ENCODE measurements at places on chromosomes 2 and 18. TPM values are rescaled to one million over a fixed set of nuclear protein-coding genes. Genes with fewer than 3 reads are reported as not detected.

- DNase-seq: no peak
These were observed 134.4 kb upstream of the LTBP1 start for GRCh38 chr2:32812316-32812715.

DNA sequence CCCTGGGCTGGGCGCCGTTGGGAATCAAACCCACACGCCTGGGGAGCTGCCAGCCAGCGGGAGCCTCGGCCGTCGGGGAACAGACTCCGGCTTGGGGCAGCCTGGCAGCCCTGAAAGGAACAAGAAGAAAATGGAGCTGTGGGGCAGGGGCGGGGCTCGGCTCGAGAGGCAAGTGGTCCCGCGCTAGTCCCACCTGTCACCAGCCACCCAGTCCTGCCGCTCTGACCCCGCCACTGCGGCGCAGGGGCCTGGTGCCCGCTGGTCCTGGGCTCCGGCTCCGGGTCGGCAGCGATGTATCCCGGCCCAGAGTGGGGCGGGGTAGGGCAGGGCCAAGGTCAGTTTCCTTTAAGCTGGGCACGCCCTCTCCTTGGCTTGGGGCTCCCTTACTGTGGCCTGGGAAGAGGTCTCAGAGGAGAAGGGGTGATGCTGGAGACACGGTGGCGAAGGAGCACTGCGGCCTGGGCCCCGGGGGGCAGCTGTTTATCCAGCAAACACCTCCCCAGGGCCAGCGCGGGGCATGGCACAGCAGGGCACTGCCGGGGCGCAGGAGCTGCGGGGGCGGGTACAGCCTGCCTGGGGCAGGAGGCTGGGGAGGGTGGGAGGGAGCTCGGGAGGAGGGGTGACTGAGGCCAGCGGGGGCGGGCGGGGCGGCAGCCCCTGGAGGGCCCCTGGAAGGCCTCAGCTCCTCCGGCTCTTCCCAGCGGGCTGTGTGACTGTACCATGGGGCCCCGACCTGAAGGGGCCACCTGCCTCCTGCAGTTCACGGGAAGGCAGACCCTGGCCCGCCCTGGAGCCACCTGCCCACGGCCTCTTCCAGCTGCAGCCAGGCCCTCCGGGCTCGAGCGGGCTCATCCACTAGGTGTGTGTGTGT, 15.6 kb downstream of the ODC1 start:
- no peak for DNase-seq

Gene DLGAP1
- 0.42 TPM for polyA plus RNA-seq

Gene SKOR2
- not detected for polyA plus RNA-seq

- no peak for DNase-seq
These were observed 81.4 kb upstream of the SMAD7 start for GRCh38 chr18:49032189-49032584.

GRCh38 chr2:85457877-85458316, 39.4 kb downstream of the SH2D6 start:
- no peak for DNase-seq

DNA sequence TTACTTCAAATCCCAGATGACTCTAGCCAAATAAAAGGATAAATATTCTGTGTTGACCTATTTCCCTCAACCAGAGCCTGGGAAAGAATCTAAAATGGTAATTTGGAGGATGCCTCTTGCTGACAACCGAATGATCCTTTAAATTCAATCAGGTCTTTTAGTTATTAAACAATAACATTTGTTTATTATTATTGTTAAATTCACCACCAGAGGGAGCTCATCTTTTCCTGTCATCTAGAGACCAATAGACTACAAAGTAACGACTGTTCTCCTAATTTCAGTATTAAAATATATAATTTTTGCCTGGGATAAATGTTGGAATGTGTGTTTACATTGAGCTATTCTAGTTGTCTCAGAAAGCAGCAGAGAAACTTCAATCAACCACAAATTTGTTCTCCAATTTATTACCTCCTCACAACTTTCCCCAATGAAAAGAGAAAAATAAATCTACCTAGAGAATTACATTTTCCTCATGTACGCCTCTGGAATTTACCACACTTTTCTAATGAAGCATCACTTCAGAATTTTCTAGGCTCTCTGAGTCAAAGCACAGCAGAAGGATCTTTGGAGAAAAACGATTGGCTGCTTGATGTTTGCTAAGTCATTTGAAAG, 142.7 kb downstream of the SCG2 start:
- peak; percentile 29 for DNase-seq

- DNase-seq: no peak
These were observed 309.5 kb downstream of the ALK start for GRCh38 chr2:29611850-29612249.

DNA sequence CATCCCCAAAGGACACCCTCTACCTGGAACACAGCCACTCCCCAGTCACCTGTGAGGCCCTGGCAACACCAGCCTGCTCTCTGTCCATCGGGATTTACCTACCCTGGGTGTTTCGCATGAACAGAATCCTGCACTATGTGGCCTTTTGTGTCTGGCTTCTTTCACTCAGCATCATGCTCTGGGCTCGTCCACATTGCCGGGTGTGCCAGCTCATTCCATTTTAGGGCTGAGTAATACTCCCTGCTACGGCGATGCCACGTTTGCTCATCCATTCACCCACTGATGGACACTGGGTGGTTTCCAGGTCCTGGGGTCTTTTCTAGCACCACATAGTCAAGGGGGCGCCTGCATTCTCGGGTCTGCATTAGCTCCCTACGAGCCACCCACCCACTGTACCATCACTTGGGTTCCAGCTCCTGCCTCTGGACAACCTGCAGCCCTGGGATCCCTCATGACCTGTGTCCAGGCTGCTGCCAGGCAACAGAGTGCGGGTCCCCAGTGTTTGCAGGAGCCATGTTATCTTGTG, 22.0 kb downstream of the KCNF1 start:
- no peak for DNase-seq

Gene INPP5D
- polyA plus RNA-seq: 90.2 TPM

- DNase-seq: no peak
These were observed 12.6 kb downstream of the C18orf63 start for GRCh38 chr18:74328206-74328605.

- DNase-seq: peak; percentile 15
These were observed 121.3 kb downstream of the CDC42EP3 start for GRCh38 chr2:37550190-37550589.

Gene CRYGC
- polyA plus RNA-seq: not detected

DNA sequence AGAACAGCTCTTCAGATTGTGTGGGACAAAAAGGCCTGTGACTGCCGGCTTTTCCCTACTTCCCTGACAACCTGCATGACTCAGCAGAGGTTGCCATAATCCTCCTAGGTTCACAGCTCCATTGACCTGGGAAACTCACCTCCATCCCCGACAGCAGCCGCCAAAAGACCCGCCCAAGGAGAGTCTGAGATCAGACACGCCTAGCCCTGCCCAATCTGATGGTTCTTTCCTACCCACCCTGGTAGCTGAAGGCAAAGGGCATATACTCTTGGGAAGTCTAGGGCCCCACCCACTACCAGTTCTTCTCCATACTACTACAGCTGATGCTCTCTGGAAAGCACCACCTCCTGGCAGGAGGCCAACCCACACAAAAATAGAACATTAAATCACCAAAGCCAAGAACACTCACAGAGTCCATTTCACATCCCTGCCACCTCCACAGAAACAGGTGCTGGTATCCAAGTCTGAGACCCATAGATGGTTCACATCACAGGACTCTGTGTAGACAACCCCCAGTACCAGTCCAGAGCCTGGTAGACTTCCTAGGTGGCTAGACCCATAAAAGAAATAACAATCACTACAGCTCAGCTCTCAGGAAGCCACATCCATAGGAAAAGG, 140.6 kb downstream of the NETO1 start:
- no peak for DNase-seq

- DNase-seq: peak; percentile 96
These were observed 9.4 kb downstream of the BCL11A start for GRCh38 chr2:60544062-60544461.

GRCh38 chr2:23219666-23220065, 165.3 kb upstream of the KLHL29 start:
- DNase-seq: no peak

Gene LONRF2
- not detected for polyA plus RNA-seq

Gene POTEF
- not detected for polyA plus RNA-seq

- no peak for DNase-seq
These were observed 642 bp upstream of the KCNK3 start for GRCh38 chr2:26691881-26692278.
